ENCODE measurements at places on chromosomes 4 and X.

- DNase-seq = no peak
These were observed 98.5 kb upstream of the ELOVL6 start for GRCh38 chr4:110296892-110297291.

DNA sequence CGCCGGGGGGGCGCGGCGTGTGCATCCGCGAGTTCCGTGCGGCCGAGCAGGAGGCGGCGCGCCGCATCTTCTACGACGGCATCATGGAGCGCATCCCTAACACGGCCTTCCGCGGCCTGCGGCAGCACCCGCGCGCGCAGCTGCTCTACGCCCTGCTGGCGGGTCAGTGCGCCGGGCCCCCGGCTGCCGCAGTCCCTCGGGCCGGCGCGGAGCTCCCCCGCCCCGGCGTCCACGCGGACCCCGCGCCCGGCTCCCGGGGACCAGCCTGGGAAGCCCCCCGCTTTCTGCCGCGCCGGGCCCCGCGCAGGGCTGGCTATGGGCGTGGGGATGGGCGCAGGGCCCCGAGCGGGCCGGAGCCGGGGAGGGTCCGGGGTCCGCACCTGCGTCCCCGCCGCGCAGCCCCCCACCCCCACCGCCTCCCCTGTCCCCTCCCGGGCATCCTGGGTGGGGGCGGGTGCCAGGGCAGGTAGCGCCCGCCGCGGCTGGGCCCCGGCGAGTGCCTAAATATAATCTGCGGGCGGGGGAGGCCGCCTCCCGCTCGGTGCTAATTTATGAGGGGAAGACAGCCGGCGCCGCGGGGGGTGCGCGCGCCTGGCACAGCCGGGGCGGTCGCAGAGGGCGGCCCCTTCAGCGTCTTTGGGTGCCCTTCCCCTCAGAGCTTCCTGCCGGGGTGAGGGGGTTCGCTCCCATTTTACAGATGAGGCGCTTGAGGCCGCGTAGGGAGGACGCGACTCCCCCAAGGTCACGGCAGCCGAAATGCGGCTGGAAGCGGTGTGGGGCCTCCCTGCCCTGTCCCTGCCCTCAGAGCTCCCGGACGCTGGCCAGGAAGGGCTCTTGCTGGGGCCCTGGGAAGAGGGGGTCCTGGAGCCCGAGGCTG is 837 bp downstream of the NAT8L start:
- peak; percentile 12 for DNase-seq

DNA sequence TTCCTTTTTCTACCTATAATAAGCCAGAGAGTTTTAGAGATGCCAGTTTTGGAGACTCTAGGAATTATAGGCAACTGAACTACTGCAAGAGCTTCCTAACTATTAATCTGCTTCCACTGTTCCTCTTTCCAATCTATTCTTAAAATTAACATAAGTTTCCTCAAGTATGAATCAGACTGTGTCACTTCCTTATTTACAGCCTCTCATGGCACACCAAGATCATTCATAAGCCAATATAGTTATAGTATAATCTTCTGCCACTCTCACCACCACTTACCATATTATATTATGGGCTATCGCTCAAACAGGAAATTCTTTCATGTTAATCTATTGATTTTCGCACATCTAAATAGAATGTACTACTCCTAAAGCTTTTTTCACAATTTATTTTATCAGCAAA is 383.5 kb downstream of the STPG2 start:
- no peak for DNase-seq

DNA sequence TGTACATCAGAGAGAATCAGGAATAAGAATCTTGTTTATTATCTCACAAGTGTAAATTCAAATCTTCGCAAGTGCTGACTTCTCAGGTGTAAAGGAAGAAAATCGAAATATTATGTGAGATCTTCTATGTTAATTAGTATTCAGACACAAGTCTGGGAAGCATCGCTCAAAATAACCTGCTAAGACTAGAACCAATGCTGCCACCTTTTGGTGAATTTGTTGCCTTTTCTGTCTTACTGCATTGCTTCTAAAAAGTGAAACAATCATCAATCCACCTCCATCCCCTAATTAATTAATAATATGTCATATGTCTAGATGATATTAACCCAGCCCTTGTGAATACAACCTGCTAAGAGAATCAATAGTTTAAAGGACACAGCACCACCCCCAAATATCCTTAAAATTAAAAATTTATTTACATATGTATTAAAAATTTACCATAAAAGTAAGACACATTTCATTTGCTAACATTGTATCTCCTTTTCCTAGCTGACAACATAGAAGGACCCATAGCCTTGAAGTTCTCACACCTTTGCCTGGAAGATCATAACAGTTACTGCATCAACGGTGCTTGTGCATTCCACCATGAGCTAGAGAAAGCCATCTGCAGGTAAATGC is 3.5 kb downstream of the EPGN start:
- DNase-seq = peak; percentile 57

- no peak for DNase-seq
These were observed 19.6 kb downstream of the ACSL1 start for GRCh38 chr4:184806229-184806550.

DNA sequence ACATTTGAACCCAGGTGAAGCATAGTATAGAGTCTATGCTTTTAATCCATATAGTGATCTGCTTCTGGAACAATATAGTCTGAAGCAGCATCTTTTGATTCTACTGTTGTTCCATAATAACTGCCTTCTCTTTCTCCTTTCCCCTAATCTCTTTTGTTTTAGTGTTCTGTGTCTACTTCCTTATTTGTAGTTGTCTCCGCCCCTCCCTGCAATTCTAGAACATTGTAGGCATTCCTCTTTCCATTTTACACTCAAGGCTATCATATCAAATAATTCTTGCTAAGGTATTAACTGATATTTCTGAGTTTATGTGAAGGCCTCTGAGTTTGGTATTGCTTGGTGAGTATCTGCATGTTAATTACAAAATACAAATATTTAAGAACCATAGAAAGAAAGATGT is 11.6 kb downstream of the BLTP1 start:
- DNase-seq = no peak

DNA sequence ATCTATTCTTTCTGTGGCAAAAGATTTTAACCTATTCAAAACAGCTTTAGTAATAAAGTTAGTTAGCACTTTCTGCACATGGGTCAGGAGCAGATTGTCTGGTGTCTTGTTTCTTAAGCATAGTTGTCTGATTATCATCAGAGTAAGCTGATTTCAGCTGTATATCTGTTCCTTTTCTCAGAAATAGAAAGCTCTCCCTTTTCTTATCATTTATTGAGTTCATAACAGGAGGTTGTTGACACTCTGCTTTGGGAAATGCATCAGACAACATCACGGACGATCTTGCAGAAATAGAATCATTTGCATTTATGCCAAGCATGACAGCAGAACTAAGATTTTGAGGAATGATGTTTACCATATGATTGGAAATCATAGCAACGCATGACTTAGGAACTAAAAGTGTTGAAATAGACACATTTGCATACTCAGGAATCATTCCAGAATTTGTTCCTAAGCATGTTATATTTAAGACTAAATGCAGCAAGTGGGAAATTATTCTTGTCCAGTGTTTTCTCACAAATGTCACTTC is 66.7 kb downstream of the RBMX2 start:
- DNase-seq = no peak

DNA sequence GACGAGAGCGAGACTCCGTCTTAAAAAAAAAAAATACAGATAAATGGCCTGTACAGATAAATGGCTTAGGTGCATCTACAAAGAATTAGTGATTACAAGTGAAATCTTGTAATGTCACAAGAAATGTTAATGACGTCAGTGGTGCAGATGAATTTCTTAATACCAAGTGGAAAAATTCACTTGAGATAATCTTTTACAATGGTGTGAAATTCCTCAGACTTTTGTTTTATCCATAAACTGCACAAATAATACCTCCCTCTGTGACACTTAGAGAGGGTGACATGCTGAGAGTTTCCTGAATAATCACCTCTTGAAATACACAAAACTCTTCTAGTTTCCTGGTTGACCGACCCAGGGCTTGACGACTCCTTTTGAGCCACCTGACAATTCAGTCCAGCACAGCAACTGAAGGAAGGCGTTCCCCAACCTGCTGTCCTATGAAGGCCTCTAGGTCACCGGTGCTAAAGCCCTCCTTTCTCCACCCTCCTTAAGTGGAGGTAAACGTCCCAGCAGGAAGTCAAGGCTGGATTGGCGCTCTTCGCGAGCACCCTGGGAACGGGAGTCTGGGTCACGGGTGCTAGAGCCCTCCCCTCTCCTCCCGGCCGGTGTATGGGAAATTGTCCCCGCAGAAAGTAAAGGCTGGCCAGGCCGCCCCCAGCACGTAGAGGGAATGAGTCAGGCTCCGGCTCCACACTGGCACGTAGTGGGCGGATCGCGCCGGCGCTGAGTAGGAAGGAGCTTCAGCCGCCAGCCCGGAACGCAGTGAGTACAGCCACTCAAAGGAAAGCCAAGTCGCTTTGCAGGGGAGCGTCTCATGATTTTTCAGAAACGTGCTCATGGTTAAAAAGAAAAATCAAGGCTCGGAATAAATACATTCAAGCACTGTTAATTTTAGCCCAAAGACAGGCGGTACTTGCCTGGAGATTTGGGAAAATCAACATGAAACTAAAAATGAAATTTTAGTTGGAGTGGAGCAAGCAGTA is at the start of gene TMEM144:
TSS of gene TMEM144 (plus strand) at position 662 of the 983 bp plus-strand sequence. CDS start 2,182 bp downstream, outside the sequence.
- DNase-seq = peak; percentile 93

- no peak for DNase-seq
These were observed 826.2 kb upstream of the TENM3 start for GRCh38 chr4:181416966-181417365.

DNA sequence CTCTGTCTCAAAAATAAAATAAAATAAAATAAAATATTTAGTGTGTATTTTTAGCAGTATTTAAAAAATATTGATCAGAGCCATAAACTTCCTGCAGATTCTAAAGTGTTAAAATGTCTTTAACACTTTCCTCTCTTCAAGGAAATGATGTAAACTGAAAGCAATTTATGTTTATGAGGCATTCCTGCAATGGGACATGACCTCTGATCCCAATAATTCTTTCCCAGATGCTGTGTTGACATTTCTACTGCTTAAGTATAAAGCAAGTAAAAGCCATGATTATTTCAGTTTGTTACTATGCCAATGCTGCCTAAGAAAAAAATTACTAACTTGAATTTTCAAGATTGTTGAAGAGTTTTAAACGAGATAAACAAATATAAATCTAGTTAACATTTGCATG is 29.0 kb downstream of the COQ2 start:
- no peak for DNase-seq

- DNase-seq = peak; percentile 91
These were observed 11.5 kb upstream of the TLR1 start for GRCh38 chr4:38815885-38816782.

DNA sequence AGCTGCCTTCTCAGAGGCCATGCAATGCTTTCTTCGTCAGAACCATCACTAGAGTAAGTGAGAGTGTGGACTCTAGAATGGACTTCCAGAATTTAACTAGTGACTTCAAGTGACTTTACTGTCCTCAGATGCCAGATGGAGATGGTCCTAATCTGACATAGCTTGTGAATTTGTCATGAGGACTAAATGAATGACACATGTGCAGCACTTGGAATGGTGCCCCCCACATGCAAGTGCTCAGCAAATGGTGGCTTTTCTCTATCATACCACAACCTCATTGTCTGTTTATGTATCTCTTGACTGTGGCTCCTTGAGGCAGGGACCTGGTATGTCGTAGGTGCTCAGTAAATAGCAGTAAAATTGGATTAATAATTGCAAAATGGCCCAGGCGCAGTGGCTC is 91.6 kb upstream of the STX18 start:
- no peak for DNase-seq

GRCh38 chr4:182752158-182752910 is 164.9 kb downstream of the DCTD start:
- DNase-seq = no peak

DNA sequence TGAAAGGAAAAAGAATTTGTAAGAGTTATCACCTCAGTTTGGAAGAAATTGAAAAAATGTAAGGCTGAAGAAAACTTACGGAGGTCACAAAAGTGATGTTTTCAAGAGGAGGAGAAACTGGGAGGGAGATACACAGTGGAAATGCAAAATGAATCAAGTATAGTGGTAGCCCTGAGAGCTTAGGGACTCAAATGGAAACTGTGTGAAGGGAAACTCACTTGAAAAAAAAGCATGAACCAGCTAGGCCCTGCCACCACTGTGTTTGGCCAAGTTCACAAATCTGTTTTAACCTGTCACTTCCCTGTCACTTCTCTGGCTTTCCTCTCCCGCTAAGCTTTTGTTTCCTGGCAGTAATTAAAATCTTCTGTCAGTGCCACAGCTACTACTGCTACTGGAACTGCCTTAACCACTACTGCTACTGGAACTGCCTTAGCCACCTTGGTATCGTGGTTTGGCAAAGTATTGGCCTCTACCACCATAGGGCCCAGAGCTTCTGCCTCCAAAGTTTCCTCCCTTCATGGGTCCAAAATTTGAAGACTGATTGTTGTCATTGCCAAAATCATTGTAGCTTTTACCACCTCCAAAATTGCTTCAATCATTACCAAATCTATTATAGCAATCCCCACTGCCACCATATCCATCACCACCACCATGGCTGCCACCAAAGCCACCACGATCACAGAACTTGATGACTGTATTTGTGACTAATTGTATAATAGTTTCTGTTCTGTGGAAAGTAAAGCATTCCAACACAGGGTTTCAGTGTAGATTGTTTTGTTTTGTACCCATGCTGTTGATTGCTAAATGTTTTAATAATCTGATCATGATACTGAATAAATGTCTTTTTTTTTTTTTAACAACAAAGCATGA is 41.5 kb downstream of the SMARCA5 start:
- DNase-seq = no peak

- no peak for DNase-seq
These were observed 10.0 kb upstream of the SPCS3 start for GRCh38 chr4:176309772-176310171.

DNA sequence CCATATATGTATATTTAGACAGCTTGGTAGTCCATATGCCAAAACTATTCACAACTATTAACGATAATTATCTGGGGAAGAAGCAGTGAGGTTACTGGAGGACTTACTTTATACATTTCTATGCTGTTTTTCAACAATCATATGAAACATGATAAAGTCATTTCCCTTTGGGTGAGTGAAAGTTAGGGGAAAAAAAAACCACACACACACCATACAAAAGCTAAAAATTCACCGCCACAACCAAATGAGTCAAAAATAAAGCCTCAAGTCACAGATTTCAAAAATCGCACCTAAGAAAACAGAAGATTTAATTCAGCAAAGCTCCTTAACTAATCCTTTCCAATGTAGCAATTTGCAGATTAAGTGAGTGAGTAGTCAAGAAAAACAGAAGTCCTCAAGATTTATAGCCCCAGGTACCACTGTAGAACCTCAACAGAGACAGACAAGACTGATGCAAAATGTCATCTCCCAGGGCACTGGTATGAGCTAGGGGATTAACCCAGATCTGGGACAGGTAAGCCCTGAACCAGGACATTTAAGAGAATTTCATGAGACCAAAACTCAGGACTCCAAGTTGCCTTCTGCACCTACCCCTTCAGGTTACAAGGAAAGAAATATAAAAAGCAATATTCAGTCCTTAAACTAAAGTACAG is 35.1 kb downstream of the SYTL4 start:
- no peak for DNase-seq

- DNase-seq = no peak
These were observed 103.6 kb downstream of the MANBA start for GRCh38 chr4:102657206-102657605.

DNA sequence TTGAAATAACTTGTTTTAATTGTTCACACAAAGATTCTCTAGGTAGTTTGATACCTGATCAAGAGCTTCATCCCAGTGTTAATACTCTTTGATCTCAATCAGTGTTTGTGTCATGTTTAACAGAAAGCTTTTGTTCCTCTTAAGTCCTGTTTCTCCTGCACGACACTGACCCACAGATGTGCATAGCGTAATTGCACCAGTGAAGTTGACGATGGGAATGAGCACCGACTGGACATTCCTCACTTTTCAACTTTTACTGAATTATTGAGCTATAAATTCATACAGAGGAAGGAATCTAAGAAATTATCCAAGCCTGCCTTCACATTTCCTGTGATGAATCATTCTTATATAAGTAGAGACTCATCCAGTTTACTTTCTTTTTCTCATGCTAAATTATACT is 878.7 kb upstream of the TENM3 start:
- DNase-seq = no peak

Measured in inflammatory macrophage (primary cell).